ENCODE measurements at places on chromosomes 1 and 21.

- DNase-seq, result no peak
Observed at GRCh38 chr1:198913667-198914066, 274.8 kb downstream of the PTPRC start.

- no peak for DNase-seq
Observed at GRCh38 chr1:16447641-16448040, 7.1 kb downstream of the NECAP2 start.

- DNase-seq, result no peak
Observed at GRCh38 chr1:147491098-147491497, 50.2 kb upstream of the BCL9 start.

- DNase-seq, result no peak
Observed at GRCh38 chr1:25805863-25806225, 5.9 kb downstream of the SELENON start.

DNA sequence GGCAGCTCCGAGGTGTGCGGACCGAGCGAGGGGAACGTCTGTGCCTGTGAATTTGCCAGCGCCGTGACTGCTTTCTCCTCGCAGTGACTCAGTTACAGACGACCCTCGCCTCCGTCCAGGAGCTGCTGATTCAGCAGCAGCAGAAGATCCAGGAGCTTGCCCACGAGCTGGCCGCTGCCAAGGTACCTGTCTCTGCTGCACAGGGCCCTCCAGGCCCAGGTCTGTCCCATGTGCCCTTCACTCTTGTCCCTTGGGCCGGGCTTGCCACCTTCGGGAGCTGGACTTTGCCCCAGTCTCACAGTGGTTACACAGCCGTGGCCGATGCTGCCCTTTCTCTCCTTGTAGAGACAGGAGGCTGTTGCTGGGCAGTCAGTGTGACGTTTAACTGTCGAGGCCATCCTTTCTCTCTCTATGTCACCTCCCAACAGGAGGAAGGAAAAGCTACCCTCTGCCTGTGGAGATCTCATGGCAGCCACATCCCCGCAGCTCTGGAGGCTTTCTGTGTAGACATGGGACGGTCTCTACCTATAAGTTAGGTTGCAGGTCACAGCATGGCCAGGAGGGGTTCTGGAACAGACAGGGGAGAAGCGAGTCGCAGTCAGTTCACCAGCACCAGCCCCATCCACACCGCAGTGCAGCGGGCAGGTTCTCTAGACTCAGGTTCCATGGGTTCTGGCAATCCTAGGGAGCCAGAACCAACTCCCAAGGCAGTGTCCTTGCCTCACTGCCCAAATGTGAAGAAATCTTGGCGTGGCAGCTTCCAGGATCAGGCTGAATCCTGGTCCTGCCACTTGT is 149.7 kb downstream of the PEX14 start:
- no peak for DNase-seq

DNA sequence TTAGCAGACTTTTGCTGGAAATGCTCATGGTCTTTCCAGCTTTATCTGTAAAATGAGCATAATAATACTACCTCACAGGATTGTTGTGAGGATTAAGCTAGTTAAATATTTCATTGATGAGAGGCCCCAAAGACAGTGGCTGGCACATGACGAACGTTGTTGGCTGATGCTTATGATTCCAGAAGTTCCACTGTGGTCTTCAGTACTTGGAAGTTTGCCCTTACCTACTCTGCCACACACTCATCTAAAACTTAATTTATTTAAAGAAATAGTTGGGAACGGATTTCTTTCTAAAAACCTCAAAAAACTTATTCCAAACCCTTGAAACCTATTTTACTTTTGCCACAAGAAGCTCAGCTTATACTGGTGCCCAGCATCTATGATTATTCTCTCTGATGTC is 170.7 kb downstream of the DHRS3 start:
- DNase-seq, result no peak
